ENCODE measurements at places on chromosomes 1 and 21.
A peak's percentile ranks its signal among the peaks of the same experiment; 100 is the strongest.

DNA sequence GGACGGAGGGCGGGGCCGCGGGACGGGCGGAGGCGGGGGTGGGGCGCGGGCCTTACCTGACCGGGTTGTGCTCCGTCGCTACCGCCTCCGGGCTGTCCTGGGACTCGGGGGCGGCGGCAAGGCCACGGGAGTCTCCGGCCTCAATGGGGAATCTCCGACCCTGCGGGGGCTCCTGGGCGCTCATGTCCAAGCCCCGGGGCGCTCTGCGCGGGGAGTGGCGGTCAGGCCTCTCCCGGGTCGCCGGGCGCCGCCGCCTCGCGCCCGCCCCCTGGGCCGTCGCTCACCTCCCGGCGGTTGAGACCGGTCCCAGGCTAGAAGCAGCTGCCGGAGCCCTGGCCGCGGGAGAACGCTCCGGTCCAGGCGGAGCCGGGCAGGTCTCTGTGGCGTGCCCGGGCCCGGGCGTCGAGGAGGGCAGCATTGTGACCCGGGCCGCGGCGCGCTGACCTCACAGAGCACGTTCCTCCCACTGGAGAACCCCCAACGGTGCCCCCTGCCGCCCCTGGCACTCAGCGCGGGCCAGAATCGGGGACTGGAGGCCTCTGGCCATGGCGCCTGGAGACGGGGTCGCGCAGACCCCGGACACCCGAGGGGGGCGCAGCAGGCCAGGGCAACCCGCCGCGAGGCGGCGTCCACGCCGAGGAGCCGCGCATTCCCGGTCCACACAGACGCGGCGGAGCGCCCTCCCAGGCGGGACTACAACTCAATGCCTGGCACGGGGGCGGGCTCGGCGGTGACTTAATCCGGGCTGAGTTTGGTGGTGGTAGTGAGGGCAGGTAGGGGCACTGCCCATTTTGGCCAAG, 411 bp downstream of the FAM229A start:
- DNase-seq: peak; percentile 42

DNA sequence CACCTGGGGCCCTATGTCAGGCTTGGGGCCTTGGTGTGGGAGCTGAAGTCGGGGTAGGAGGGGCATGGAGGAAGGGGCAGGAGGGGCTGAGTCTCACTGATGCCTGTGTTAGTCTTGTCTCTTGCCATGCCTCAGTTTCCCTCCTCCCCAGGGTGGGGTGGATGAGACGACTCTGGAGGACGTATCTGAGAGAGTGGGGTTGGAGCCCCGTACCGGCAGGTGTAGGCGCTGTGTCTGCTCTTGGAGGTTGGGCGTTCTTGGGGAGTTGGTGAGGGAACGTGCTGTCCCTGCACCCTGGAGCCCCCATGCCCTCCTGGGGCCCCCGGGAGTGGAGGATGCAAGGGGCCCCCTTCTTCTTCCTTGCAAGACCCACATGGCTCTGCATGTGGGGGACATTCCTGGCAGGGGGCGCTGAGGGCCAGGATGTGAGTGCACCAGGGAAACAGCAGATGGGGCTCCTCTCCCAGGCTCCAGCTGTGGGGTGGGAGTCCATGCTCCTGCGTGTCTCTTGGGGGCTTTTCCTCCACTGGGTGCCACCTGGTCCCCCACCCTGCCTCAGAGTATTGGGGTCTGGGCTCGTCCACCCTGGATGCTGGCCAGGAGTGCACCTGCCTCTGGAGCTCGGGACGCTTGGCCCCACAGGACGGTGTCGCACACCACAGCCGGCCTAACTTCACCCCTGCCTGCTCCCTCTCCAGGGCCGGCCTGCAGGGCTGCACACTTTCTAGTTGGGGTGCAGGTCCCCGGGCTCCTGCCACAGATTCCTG, 1.4 kb upstream of the TNFRSF14 start:
- no peak for DNase-seq

GRCh38 chr21:42392731-42393442, 3.0 kb downstream of the TMPRSS3 start:
- DNase-seq: no peak

DNA sequence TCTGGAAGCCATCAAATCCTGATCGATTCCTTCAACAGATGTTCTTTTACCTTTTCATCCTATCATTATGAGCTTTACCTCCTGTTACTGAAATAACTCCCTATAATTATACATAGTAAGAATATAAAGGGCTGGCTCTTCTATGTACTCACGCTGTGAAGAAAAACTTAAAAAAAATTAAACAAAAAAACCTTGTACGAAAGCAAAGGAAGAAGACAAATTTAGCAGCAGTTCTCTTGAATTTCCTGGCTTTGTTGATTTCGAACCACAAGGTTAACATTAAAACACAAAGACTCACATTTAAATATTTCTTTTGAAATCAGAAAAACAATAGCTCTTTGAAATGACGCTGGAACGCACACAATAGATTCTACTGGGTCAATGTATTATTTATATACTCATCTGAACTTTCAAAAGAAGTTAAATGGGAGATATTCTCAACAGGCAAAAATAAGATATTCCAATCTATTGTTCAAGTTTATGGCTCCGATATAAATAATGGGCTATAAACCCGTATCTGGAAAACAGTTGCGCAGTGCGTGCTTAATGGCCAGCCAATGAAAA, 13.6 kb upstream of the SPEN start:
- no peak for DNase-seq

- DNase-seq: no peak
Observed at GRCh38 chr1:184462155-184462554, 75.3 kb downstream of the C1orf21 start.

Measured in fibroblast of pulmonary artery (primary cell).